ENCODE measurements at places on chromosomes 11 and 22.

DNA sequence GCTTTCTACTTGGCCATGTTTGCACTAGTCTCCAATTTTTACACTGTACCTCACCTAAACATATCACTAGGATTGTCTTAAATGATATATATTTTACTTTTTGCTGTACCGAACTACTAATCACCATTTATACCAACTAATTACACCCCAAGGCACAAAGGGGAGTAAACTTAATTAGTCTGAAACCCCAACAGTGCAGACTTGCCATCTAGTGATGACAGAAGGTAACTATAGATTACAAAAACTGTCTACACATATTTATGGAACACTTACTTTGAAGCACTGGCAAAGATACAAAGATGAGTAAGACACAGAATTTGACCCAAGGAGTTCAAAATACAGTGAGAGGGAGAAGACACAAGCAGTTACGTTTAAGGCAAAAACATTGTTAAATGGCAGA lies 139.7 kb downstream of the CNTN5 start:
- no peak for DNase-seq

- no peak for DNase-seq
Observed at GRCh38 chr11:98107736-98108135, 913.0 kb upstream of the CNTN5 start.

GRCh38 chr11:83815736-83816135 lies 529.6 kb upstream of the CCDC90B start:
- no peak for DNase-seq

DNA sequence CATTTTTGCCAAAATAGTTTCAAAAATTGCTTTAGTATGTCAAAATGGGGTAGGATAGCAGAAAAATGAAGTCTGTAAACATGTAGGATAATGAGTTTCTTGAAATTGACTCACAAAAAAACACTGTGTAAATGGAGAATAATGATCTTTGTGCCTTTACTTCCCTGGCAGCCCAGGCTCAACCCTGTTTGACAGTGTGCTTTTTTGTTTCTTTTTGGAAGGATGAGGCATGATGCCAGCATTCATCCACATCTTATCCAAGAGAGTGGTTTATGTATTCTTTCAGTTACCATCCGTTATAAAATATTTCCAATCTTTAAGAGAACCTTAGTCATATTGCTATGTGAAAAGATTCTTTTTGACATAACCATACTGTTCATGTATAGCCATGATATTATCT lies 70.6 kb downstream of the ARHGAP42 start:
- DNase-seq = no peak

DNA sequence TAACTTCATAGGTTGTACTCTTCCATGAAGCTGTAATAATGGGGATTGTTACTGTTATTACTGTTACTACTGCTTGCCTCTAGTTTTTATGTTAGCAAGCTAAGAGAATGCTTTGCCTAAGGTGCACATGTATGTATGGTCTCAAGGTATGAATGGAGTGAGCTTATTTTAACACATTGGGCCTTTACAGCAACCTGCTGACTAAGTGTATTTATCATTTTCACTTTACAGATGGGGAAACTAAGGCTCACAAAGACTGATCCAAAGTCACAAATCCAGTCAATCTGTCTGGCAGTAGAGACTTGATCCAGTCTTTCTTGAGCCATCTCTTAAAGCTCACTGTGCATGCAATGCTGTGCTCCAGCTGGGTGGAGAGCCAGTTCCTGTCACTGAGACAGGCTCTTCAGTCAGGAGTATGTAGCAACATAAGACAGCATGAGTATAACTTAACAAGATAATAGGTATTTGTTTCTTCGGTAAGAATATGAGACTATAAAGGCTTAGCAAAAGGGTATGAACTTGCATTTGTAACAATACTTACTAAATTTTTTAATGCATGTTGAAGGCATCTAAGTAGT lies 66.5 kb downstream of the PPP2R1B start:
- DNase-seq = no peak

DNA sequence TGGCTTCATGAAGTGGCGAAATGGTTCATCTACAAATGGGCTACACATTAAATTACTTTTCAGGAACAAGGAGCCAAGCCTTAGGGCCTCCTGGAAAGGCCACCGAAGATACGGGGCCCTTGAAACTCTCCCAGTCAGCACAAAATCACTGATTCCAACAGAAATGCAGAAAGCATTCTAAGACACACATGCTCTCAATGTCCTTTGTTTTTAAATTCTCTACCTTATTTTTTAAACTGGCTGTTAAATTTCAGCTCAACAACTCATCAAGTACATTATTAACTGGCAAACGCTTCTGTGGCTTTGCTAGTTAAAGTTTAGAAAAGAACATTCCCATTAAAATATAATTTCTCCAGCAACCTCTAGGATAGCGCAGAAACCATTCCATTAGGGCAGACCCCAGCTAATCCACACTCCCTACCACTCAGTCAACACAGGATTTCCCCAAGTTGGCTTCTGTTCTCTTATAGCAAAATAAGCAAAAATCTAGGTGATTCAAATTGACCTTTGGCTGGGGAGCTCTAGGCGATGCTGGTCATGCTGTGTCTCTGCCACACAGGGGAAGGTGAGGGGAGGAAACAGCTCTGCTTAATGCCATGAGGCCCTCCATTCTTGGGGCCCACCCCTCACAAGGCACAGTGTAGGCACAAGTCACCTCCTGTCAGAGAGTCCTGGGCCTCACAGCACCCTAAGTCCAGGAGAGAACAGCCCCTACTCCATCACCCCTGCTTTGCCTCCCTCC lies 47.1 kb downstream of the PLEKHA7 start:
- no peak for DNase-seq

- DNase-seq = no peak
Observed at GRCh38 chr11:95302211-95302610, 71.2 kb upstream of the SESN3 start.

GRCh38 chr11:34620820-34621792 lies at the start of gene EHF:
Gene EHF (plus strand): TSS chr11:34621093. CDS start chr11:34642631, 21,538 bp downstream.
- no peak for DNase-seq

DNA sequence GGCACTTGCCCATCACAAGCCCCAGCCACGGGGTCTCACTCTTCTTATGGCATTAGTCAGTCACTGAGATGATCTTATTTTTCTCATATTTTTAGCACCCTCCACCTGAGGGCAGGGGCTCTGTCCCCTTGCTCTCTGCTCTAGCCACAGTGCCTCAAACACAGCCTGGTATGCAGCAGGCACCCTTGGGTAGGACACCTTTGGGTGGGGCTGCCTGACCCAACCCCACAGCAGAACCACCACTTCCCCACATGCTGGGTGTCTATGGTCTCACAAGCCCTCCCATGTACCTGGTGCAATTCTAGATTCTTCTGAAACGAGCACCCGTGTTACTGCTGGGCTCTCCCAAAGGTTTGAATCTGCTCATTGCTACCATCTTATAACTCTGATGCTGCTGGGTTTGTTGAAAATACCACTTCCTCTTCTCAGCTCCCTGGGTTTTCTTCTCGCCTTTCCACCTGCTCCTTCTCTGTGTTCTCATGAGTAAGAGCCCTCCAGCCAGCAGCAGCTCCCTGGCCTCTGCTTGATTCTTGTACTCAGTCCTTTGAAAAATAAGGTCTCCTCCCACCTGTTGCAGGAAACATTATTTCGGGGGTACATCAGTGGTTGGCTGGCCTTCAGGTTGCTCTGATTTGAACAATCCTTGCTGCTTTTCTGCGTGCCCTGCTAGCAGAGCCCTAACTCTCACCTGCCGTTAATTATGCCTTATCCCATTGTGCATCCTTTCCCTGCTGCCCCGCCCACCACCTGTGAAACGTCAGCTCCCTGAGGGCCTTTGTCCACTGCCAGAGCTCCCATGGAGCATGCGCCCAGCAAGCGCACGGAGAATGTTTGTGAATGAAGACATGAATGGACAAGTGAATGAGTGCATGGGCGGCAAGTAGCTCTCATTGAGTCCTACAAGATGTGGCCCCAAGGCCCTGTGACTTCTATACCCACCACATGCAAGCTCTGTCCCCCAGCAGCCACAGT lies 1181.6 kb downstream of the TBC1D22A start:
- no peak for DNase-seq

DNA sequence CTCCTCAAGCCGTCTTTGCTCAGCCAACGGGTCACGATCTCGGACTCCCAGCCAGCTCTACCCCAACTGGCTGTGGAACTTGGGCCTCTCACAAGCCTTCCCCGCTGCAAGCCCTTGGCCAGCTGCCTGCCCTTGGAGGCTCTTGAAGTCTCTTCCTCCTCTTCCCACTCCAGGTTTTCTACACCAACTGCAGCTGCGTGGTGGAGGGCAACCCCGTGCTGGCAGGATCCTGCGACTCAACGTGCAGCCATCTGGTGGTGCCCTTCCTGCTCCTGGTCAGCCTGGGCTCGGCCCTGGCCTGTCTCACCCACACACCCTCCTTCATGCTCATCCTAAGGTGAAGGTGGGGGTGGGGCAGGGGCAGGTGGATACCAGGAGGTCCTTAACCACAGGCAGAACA lies 40.5 kb upstream of the TPBGL start:
- no peak for DNase-seq

GRCh38 chr11:24400059-24400665 lies 96.7 kb upstream of the LUZP2 start:
- DNase-seq = no peak

- no peak for DNase-seq
Observed at GRCh38 chr11:92557879-92558278, 333.3 kb downstream of the FAT3 start.

DNA sequence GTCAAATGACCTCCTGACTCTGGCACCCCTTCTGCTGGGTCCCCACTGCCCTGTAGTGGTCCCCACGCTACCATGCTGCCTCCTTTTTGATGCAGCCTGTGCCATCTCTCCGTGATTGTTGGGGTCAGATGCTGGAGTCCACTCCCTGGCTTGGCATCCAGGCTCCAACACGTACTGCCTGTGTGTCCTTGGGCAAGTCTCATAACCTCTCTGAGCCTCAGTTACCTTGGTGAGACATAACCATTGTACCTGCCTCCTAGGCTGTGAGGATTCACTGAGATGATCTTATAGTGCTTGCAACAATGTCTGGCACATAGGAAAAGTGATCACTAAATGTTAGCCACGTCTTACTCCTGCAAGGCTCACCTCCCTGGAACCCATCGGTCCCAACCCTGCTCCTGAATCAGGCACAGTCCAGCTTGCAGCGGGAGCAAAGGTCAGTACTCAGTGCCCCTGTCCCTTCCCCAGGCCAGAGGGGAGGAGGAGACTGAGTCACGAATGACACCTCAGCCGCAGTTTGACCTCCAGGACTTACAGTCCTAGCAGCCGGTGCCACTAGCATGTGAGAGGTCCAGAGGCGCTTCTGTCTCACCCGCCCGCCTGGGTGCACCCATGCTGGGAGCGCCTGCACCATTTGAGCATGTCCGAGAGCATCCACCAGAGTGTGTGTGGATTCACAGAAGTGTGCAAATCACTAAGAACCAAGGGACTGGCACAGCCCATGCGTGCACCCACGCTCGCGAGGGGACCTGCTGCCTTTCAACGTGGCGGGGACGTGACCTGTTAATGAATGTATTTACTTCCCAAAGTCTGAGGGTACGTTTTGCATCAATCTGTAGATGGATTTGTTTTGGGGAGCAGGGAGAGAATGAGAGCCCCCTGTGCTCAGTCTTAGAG lies 3.0 kb upstream of the APOA4 start:
- DNase-seq = no peak

- DNase-seq = no peak
Observed at GRCh38 chr11:33640730-33641371, 59.8 kb downstream of the C11orf91 start.

GRCh38 chr22:37225481-37225880 lies 13.2 kb upstream of the SSTR3 start:
- no peak for DNase-seq

DNA sequence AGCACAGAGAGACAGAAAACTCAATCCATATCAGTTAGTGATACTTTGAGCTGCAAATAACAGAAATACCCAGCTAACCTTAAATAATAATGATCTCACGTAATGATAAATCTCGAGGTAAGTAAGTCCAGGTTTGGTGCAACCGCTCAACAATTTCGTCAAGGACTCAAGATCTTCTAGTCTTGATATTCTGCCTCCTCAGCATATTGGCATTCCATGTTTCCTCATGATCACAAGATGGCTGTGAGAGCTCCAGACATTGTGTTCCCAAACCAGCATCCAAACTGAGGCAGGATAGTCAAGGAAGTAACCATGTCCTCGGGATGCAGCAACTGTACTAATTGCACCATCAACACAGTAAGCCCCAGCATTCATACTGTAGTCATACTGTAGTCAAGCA lies 7.5 kb upstream of the LARGE1 start:
- no peak for DNase-seq

DNA sequence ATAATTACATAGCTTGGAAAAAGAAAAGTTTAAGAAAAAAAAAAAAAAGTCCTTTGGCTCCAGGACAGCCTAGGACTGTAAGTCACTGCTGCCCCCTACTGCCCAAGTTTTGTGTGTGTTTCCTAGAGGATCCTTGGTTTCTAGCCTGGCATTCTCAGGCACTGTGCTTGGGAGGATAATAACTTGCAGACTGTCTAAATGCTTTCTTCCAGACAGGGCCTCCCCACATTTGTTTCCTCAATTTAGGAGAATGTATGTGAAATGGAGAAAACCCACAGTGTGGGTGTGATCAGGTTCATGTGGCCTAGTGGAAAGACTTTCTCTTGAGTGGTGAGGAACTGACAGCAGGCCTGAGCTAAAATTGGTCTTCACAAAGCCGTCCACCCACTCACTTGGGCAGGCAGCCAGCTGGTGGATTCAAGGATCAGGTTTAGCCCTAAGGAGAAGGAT lies 191.0 kb downstream of the NAV2 start:
- DNase-seq = peak; percentile 85

- no peak for DNase-seq
Observed at GRCh38 chr11:36273110-36273509, 16.1 kb downstream of the COMMD9 start.

GRCh38 chr11:83116015-83116641 lies 40.8 kb upstream of the PCF11 start:
- no peak for DNase-seq

GRCh38 chr22:37266581-37267134 lies 15.7 kb upstream of the CYTH4 start:
- DNase-seq = no peak

- DNase-seq = no peak
Observed at GRCh38 chr11:64851831-64852351, 7.4 kb upstream of the CDC42BPG start.

DNA sequence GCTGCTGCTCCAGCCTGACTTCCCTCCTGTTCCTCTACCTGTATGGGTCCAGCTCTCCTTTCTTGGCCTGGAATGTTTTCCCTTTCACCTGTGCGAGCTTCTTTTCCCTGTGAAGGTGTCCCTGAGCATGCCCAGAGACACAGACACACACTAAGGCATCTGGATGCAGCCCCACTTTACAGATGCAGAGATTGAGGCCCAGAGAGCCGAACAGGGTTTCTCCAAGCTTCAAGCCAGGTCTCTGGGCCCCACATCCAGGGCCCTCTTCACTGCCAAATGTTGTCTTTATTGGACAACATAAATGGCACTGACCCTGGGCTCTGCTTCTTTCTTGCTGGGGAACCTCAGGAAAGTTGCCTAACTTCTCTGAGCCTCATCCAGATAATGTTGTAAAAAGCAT lies 561.6 kb downstream of the MIAT start:
- no peak for DNase-seq
